H1 (cell line): ENCODE measurements at places on chromosomes 3 and 15. TPM values are rescaled to one million over a fixed set of nuclear protein-coding genes. Genes with fewer than 3 reads are reported as not detected.

GRCh38 chr3:27910456-27910855 lies 188.3 kb upstream of the EOMES start:
- no peaks in the 10 kb centered on the region for H3K4me1 ChIP-seq
- no peak overlapping the region for H3K4me3 ChIP-seq
- no peak for DNase-seq
- no peaks in the 10 kb centered on the region for H3K36me3 ChIP-seq

DNA sequence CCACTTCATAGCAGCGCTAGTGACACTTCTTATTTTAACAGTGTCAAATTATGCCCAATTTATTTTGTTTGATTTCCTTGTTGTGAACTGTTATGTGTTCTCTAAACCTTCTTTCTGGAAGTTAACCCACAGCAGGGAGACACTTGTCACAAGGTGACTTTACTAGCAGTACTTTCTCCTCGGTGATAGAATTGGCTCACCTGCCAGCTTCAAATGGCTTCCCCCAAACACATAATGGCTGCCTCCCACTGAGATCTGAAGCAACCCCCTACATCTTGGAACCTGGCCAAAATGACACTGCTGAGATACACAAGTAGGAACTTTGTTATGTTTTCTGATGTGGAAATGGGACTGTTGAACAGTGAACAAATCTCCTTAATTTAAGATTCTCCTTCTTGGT lies 238.8 kb upstream of the DPH6 start:
- H3K36me3 ChIP-seq, result no peaks in the 10 kb centered on the region
- no peak for DNase-seq
- H3K4me3 ChIP-seq, result no peak overlapping the region
- no peaks in the 10 kb centered on the region for H3K27me3 ChIP-seq
- H3K4me1 ChIP-seq, result no peaks in the 10 kb centered on the region

ISY1 gene
- total RNA-seq, result 16.6 and 21.8 TPM in 2 replicates

HCLS1 gene
- 0.86 and 1.3 TPM in 2 replicates for total RNA-seq

GRCh38 chr3:192799721-192800120 lies 72.4 kb upstream of the FGF12 start:
- no peak overlapping the region for H3K27ac ChIP-seq
- no peak for DNase-seq
- no peak overlapping the region for H3K4me3 ChIP-seq
- H3K4me1 ChIP-seq, result no peaks in the 10 kb centered on the region

GRCh38 chr3:138625707-138626365 lies 17.3 kb downstream of the FAIM start:
- H3K4me1 ChIP-seq, result no peaks in the 10 kb centered on the region
- no peaks in the 10 kb centered on the region for H3K36me3 ChIP-seq
- no peak overlapping the region for H3K27ac ChIP-seq
- H3K4me3 ChIP-seq, result no peak overlapping the region
- DNase-seq, result no peak
- no peaks in the 10 kb centered on the region for H3K27me3 ChIP-seq

DNA sequence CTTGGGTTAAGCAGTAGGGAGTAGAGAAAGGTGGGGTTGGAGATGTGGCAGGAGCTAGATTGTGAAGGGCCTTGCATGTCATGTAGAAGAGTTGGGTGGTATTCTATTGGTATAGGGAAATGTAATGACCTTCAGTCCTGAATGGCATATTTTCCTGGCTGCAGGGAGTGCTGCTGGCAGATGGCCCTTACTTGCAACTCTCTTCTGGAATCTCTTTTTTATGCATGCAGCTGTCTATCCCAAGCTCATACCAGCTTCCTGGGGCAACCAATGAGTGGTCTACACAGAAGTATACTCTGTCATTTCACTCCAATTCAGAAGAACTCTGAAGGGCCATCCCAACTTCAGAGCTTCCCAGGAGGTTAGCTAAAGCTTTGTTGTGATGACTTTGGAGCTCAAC lies 144.7 kb upstream of the ANKRD28 start:
- no peaks in the 10 kb centered on the region for H3K4me1 ChIP-seq
- H3K36me3 ChIP-seq, result no peaks in the 10 kb centered on the region
- no peak for DNase-seq
- H3K27ac ChIP-seq, result no peak overlapping the region
- no peaks in the 10 kb centered on the region for H3K27me3 ChIP-seq
- H3K4me3 ChIP-seq, result no peak overlapping the region

GRCh38 chr3:108602249-108602934 lies 12.9 kb downstream of the DZIP3 start:
- no peak overlapping the region for H3K27ac ChIP-seq
- H3K4me1 ChIP-seq, result no peaks in the 10 kb centered on the region
- H3K4me3 ChIP-seq, result no peak overlapping the region
- H3K27me3 ChIP-seq, result no peaks in the 10 kb centered on the region

DNA sequence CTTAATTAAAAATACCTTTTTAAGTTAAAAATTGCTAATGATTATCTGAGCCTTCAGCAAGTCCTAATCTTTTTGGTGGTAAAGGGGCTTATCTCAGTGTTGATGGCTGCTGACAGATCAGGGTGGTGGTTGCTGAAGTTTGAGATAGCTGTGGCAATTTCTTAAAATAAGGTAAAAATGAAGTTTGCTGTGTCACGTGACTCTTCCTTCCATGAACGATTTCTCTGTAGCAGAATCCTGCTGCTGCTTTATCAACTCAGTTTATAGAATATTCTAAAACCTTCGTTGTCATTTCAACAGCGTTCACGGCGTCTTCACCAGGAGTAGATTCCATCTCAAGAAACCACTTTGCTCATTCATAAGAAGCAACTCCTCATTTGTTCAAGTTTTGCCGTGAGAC lies 110.1 kb downstream of the SUCNR1 start:
- H3K27me3 ChIP-seq, result no peaks in the 10 kb centered on the region
- no peaks in the 10 kb centered on the region for H3K36me3 ChIP-seq
- DNase-seq, result no peak
- H3K4me3 ChIP-seq, result no peak overlapping the region
- H3K27ac ChIP-seq, result no peak overlapping the region

PROS1 gene
- 2.5 and 2.9 TPM in 2 replicates for total RNA-seq

DNA sequence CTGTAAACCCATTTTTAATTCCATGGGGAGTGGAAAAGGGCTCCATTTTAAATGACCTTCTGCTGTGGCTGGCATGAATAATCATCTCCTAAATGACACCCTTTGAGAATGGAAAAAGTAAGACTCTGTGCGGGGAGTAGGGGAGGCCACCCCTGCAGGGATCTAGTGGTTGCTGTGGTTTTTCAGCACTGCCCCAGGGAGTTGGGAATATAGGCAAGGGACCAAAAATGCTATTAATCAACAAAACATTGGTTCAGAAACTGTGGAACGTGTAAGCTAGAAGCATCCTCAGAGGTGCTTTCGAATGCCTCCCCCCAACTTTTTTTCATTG lies 30.1 kb upstream of the ADAMTS7 start:
- H3K4me3 ChIP-seq, result no peak overlapping the region
- H3K27ac ChIP-seq, result no peak overlapping the region
- no peak for DNase-seq
- no peaks in the 10 kb centered on the region for H3K27me3 ChIP-seq
- peaks cover 3% of the 10 kb centered on the region; the same call in 1 of the 2 replicates for H3K4me1 ChIP-seq
- H3K36me3 ChIP-seq, result no peaks in the 10 kb centered on the region

CKMT1B gene
- 27.1 and 30.5 TPM in 2 replicates for total RNA-seq

DNA sequence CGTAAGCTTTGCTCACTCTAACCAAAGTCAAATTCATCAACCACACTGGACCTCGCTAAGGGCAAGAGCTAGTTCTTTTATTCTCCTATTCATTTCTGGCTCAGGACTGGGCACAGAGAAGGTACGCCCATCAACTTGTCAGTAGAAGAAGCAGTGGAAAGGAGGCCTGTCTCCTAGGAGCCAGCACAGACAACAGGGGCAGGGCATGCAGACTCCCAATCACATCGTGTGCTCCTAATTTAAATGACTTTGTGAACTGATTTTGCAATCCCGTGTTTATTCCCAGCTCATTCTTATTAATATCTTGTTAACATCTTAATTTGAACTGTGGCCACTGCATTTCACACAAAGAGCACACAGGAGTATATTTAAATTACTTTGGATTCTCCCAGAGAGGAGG lies 161.1 kb upstream of the BCL6 start:
- H3K4me3 ChIP-seq, result no peak overlapping the region
- no peak for DNase-seq
- H3K36me3 ChIP-seq, result no peaks in the 10 kb centered on the region

DNA sequence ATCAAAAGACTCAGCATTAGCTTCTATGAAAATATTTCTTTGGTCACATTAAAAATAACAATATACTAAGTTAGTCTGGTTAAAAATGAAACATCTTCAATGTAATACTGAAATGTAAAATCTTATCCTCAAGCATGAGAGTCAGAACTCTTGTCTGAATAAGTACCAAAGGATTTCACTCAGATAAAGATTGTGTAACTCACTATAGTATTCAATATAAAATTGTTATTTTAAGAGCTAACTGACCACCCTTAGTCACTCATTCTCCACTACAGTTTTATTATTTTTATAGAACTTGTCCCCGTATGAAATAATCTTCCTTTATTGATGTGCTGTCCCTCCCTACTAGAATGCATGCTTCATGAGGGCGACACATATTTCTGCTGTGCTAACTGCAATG lies 426.3 kb downstream of the MECOM start:
- no peak overlapping the region for H3K27ac ChIP-seq
- H3K4me1 ChIP-seq, result no peaks in the 10 kb centered on the region; the same call in 1 of the 2 replicates
- no peaks in the 10 kb centered on the region for H3K36me3 ChIP-seq
